Astrocyte of the spinal cord (primary cell): ENCODE measurements at places on chromosomes 7 and 10.

GRCh38 chr10:46030091-46030937, at the start of gene NCOA4:
Gene NCOA4 (minus strand): TSS chr10:46030623. CDS start chr10:46016680, 13,943 bp downstream.
- DNase-seq, result peak; percentile 97

GRCh38 chr7:158013085-158013668, 574.4 kb downstream of the PTPRN2 start:
- no peak for DNase-seq

DNA sequence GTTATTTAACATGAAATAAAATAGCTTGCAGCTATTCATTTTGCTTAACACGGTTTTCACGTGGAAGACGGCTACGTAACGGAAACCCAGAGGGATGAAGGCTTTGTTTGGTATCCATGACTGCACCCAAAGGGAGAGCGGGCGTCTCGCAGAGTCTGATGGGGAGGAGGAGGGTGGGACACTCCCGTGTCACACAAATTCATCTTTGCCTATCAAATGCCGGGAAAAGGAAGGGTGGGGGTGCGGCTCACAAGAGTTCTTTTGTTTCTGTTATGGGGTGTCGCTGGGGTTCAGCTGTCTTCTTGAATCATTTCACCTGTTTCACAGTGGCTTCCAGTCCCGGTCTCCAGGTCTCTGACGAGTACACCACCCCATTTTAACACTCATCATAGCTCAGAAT, 108.5 kb downstream of the ZRANB1 start:
- DNase-seq, result no peak

DNA sequence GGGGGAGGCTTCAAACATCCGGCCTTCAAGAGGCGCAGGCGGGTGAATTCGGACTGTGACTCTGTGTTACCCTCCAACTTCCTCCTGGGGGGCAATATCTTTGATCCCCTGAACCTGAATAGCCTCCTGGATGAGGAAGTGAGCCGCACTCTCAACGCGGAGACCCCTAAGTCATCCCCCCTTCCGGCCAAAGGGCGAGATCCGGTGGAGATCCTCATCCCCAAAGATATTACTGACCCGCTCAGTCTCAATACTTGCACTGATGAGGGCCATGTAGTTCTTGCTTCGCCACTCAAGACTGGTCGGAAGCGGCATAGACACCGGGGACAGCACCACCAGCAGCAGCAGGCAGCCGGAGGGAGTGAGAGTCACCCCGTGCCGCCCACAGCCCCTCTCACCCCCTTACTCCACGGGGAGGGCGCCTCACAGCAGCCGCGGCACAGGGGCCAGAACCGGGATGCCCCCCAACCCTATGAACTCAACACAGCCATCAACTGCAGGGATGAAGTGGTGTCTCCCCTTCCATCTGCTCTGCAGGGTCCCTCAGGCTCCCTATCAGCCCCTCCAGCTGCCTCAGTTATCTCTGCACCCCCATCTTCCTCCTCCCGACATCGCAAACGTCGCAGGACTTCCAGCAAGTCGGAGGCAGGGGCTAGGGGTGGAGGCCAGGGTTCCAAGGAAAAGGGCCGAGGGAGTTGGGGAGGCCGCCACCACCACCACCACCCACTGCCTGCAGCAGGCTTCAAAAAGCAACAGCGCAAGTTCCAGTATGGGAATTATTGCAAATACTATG, 1.1 kb downstream of the MEPCE start:
- DNase-seq, result no peak

DNA sequence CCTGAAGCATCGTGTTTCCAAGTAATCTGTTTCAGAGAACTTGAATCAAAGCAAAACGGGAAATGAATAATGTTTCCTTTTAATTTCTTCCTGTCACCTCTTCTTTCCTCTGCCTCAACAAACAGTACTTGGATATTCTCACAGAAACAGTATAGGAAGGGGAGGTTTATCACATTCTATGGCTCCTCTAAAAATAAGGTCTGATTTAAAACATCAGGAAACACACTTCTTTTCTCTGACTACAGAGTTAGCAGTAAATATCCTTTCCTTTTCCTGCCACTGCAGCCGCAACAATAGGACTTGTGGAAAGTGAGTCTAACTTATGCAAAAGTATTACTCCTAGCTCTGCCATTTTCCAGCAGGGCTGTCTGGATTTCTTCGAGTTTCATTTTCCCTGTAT, 62.3 kb downstream of the CH25H start:
- DNase-seq, result no peak

DNA sequence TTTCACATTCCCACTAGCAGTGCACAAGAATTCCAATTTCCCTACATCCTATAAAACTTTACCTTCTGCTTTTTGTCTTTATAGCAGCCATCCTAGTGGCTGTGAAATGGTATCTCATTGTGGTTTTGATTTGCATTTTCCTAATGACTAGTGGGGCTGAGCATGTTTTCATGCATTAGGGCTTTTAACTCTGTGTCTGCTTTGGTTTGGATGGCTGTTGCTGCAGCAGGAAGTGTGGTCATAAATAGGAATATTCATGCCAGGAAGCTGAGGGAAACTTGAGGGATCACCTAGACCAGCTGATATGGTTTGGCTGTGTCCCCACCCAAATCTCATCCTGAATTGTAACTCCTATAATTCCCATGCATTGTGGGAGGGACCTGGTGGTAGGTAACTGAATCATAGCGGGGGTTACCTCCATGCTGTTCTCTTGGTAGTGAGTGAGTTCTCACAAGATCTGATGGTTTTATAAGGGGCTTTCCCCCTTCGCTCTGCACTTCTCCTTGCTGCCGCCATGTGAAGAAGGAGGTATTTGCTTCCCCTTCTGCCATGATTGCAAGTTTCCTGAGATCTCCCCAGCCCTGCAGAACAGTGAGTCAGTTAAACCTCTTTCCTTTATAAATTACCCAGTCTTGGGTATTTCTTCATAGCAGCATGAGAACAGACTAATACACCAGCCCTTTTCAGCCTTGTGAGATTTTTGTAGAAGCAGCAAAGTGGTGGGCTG, 181.8 kb upstream of the PITRM1 start:
- peak; percentile 29 for DNase-seq
